ENCODE measurements at places on chromosomes 2 and 18.

- no peak for DNase-seq
Observed at GRCh38 chr2:26195040-26195984, 22.4 kb downstream of the GAREM2 start.

DNA sequence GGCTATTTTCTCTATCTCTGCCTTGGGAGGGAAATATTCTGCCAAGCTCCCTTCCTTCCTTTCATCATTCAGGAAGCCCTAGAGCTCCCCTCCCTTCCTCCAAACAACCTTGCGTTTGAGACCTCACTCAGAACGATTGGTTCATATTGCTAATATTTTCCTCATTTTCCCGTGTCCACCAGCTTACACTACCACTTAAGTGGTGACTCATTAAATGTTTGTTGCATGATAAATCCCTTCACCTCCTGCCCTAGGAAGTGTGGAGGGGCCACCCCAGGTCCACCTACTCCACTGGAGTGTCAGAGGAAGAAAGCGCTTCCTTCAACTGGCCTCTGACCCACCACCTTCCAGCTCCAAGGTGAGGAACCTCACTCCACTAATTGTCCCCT lies 2.3 kb upstream of the LPIN2 start:
- DNase-seq: no peak

GRCh38 chr2:192288295-192288694 lies 93.6 kb upstream of the TMEFF2 start:
- no peak for DNase-seq

GRCh38 chr2:137172162-137172561 lies 406.8 kb downstream of the THSD7B start:
- no peak for DNase-seq

DNA sequence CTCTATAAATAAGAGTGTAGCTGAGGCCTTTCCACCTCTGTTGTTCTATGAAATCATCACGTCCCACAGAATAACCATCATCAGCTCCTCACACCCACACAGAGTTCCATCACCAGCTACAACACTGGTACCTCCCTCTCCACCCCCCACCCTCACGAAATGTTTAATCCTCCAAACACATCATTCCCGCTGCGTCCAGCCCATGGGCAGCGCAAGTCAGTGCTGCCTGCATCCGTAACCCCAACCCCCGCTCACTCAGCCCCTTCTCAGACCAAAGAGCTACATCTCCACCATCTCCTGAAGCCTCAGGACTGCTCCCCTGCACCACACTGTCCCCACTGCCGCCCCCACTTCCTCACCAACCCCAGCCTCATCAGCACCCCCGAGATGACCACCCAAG lies 19.4 kb downstream of the DNMT3A start:
- DNase-seq: peak; percentile 53

DNA sequence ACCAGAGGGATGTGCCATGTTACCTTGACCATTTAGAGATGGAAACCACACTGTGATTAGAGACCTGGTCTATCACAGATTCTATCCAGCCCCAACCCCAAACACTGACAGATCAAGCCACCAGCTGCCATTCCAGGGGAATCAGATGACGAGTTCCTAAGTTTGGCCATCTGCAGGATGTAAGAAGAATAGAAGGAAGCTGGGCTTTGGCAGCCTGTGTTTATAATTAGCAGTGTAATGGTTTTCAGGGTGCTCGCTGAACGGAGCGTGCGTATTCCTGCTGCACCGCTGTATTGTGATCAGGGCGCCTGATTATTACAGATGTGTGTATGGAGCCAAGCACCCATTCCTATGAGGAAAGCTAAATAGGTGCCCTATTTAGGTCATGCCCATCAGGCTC lies 138.1 kb downstream of the LRRC30 start:
- DNase-seq: no peak

DNA sequence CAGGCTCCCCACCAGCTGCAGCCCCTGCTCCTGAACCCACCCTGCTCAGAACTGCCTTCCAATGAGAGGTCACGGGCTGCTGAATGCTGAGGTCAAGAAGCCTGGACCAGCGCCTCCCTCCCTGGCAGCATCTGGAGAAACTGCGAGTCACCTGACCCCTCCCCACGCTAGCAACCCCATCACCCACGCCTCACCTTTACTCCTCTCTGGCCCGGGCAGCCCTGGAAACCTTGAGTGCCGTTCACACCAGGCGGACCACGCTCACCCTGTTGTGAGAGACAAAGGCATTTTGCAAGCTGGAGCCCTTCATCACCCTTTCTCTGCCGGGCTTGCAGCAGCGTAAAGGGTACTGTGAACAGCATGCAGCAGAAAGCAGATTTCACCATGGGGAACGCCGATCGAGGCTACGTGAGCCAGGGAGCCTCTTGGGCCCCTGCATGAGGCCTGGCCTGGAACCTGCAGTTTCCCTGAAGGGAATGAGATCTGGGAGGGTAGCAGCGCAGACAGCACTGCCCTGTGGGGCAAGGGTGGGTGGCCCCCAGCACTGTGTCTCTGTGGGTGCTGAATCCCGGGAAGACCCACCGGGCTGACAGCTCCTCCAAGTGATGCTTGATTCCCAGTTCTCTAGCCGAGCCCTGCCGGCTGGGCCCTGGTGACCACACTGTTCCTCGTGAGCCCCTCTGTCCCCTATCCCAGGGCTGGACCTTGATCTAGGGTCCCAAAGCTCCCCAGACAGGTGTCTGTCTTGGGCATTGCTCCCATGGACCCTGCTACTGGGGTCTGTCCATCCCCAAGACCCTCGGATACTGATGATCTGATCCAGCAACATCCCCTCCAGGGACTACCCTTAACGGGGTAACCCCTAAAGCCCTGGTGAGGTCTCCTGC lies 53.8 kb downstream of the COL6A3 start:
- no peak for DNase-seq

DNA sequence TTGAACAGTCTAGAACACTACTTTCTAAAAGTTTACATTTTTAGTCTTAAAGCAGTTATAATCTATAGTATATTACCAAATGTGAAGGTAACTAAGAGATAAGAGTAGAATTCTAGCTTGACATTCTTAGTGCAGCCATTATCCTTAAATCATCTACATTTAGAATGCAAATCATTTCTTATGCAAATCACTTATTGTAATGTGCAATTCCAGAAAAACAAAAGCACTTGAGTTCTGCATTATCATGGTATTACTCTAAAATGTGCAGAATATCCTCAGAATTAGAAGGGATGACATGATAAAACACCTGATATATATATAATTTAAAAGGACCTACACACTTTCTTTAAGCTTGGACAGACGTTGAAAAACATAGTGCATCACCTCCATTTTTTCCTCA lies 712 bp upstream of the LRRTM4 start:
- DNase-seq: no peak

- no peak for DNase-seq
Observed at GRCh38 chr18:59960272-59960671, 60.5 kb downstream of the PMAIP1 start.

DNA sequence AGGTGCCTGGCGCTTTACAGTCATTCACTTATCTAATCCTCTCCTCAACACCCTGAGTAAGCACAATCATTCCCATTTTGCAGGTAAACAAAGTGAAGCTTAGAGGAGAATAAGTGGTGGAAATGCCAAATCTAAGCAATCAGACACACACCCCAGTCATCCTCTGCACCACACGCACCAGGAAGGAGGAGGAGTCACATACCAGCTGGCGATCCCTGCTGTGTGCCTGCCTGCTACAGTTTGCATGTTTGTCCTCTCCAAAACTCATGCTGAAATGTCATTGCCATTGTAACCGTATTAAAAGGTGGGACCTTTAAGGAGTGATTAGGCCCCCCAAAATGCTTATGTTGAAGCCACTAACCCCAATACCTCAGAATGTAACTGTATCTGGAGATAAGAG lies 93.7 kb downstream of the LOXHD1 start:
- DNase-seq: no peak

DNA sequence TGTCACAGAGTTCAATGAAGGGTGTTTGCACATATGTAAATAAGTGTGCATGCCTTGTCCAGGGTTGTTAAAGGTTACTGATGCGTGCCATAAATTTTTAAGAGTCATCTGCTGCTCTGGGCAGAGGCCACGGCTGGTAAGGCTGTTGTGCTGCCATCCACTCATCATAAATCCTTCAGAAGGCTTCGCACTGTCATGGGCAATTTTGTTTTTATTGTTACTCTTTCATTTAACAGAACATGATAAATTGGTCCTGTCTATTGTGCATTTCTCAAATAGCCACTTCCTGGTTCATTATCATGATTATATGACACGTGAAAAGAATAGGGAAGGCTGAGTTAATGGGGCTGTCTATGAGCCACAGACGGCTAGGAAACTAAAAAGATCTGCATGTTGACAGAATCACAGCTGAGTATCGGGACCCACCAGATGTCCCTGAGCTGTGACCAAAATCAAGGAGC lies 634.3 kb upstream of the SOX11 start:
- DNase-seq: no peak

DNA sequence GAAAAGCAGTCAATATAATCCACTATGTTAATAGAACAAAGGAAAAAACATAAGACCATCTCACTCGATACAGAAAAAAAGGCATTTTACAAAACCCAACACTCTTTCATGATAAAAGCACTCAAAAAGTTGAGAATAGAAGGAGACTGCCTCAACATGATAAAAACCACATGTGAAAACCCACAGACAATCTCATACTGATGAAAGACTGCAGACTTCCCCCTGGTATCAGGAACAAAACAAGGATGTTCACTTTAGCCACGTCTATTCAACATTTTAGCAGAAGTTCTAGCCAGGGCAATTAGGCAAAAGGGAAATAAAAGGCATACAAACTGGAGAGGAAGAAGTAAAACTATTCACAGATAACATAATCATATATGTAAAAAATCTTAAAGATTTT lies 285.9 kb downstream of the EIPR1 start:
- no peak for DNase-seq

DNA sequence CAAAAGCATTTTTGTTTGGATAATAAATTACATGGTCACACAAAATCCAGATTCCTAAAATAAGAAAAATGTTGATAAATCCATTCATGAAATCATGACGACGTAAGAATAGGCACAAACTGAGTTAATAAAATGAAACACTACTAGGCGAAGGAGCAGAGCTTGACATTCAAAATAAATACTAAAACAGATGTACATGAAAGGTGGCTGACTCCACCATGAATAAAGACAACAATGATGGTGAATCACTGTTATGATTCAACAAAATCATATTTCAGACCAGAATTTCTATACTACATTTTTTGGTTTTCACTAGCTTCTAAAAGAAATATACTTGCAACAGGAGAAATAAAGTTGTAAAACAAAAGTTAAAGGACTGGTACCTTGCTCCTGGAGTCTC lies 122.0 kb upstream of the RNU4ATAC start:
- DNase-seq: no peak

DNA sequence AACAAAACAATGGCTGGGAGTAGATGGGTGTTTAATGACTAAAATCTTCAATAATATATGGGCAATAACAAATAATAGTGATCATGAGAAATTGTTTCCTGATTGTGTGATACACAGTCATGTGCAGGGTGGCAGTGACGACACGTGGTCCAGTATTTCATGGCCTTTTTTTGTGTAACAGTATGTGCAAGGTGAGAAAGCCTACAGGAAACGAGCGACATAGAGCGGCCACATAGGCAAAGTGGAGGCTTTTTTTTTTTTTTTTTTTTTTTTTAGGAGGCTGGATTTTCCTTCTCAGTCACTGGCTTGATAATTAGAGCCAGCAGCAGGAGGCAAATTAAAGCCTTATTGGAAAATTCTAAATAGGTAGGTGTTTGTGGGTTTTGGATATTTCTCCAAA lies 123.7 kb downstream of the MYO3B start:
- DNase-seq: no peak

DNA sequence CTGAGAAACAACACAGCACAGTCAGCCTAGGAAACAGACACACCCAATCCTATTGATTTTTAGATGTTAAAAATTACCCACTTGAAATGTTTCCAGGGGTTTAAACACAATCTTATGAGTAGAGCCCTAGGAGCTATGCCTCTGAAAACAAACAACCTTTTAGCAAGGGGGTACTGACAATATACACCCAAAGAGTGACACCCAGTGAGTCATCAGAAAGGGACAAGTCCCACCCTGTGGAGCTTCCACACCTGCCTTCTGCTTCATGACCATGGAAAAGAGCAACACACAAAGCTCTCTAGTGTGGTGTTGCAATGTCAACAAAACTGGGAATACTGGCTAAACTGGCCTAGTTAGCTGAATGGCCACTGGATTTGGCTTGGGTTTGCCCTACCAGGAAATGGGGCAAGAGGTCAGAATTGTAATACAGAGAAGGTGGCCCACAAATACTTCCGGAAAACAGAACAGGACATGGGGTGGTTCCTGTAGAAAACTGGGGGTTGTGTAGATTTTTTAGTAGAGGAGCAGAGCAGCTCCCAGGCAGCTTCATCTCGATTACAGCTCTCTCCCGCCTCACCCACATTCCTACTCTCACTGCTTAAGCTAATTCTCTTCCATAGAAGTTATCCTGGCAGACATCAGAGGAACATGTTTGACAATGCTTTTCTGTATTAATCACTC lies 98.2 kb downstream of the GAREM1 start:
- DNase-seq: no peak

- DNase-seq: no peak
Observed at GRCh38 chr18:3664563-3665178, 214.7 kb downstream of the TGIF1 start.

DNA sequence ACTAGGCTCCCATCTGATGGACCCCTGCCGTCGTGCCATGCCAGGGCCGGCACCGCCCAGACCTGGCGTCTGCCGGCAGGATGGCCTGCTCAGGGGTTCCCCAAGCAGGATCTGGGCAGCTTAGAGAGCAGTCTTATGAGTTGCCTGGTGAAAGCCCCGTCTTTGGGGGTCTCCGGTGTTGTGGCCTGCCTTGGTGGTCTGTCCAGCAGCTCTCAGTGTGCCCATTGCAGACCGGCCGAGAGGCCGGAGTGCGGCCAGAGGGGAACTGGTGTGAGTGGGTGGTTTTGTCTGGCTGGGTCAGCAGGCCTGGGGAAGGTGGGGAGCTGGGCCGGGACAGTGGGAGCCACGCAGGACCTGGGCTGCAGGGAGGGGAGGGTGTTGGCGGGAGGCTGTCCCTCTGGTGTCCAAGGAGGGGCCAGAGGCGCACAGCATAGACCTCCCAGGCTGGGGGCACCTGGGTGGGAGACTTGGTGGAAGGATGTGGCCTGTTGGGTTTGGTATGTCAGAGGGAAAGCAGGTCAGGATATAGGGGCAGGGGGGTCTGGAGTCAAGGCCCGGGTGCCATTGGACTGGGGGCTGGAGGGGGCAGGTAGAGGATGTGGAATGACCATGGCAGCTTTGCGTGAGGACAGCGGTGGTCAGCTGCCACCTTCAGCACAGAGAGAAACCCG lies 16.5 kb downstream of the GPC1 start:
- DNase-seq: no peak

DNA sequence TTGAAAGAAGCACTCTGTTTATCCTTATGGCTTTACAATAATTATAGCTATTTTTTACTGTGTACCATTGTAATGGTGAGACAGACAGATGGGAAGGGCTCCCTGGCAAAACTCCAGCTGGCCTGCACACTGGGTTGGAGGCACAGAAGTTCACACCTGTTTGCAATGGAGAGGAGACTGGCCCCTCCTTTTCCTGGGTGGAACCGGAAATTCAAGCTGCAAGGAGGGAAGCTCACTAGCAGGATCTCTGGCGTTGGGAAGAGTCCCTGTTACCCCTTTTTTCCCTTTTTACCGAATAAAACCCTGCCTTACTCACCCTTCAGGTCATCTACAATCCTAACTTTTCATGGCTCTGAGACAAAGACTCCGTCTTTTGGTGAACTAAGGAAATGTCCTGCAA lies 100.3 kb upstream of the TFPI start:
- no peak for DNase-seq

- DNase-seq: no peak
Observed at GRCh38 chr18:77023102-77023782, 109.3 kb downstream of the MBP start.
